Non-pigmented ciliary epithelial cell (primary cell): ENCODE measurements at places on chromosomes 2 and 18.
A peak's percentile ranks its signal among the peaks of the same experiment; 100 is the strongest.

DNA sequence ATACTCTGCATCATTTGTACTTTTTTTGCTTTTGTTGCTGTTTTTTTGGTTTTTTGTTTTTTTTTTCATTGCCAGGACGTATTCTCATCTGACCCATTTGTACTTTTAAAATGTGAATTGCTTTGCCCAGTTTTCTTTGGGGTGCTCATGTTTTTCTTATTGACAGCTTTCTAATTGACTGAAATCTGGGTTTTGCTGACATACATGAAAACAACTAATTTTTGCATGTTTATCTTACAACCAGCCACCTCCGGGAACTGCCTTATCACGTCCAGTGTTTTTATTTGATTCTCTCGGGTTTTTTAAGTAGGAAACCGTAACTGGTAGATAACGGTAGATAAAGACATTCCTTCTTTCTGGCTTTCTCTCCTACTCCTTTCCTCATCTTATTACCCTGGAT lies 38.6 kb downstream of the SNORC start:
- DNase-seq: no peak

- no peak for DNase-seq
Measured at GRCh38 chr2:62466503-62466854, 39.5 kb downstream of the TMEM17 start.

DNA sequence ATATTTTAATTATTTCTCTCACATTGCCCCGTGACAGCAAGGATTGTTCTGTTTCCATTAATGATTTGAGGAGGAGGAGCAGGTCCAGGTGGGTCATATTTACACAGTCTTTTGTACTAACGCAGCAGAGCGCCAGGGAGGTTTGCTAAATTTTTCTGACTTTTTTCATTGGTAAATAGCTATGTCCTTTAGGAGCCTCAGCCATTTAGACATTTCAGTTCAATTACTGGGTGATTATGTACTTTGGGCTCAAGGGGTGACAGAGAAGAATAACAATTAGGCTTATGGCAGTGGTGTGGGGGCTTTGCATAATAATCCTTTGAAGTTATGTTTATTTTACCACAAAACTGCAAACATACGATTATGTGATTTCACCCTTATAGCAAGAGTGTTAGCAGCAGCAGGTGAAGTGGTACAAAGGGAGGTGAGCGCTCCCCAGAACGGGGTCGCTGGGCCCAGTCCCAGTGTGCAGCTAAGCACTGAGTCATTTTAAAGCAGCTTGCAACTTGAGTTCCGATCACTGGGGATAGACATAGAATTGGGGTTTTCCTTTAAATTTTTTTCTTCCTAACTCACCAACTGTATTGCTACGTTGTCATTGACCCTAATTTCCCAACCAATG lies 80.3 kb downstream of the TSHZ1 start:
- no peak for DNase-seq

DNA sequence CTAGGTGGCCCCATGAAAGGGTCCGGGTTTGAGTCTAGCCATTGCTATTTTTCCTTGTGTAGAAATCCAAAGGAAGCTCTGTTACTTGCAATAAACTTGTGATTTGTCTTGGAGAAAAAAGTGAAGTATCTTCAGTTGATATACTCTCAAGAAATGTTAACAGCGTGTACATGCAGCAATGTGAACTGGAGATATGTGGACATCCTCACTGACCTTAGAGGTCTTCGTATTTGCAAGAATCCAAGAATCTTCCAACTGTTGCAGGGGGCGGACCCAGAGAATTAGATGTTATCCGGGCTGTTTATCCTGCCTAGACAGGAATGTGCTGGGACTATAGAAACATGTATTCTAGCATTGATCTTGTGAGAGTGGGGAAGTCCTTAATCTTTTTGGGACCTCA lies 187.6 kb downstream of the KCNS3 start:
- DNase-seq: no peak

GRCh38 chr2:240457223-240458043 lies 22.0 kb downstream of the GPC1 start:
- no peak for DNase-seq

- no peak for DNase-seq
Measured at GRCh38 chr2:63772061-63772460, 69.6 kb upstream of the UGP2 start.

GRCh38 chr2:231715499-231715837 lies 7.1 kb downstream of the PTMA start:
- DNase-seq: no peak

- no peak for DNase-seq
Measured at GRCh38 chr2:1744151-1744445, 217 bp downstream of the PXDN start.

- no peak for DNase-seq
Measured at GRCh38 chr18:62745089-62745751, 29.9 kb downstream of the PHLPP1 start.

- DNase-seq: no peak
Measured at GRCh38 chr2:168156661-168157060, 90.7 kb downstream of the STK39 start.

DNA sequence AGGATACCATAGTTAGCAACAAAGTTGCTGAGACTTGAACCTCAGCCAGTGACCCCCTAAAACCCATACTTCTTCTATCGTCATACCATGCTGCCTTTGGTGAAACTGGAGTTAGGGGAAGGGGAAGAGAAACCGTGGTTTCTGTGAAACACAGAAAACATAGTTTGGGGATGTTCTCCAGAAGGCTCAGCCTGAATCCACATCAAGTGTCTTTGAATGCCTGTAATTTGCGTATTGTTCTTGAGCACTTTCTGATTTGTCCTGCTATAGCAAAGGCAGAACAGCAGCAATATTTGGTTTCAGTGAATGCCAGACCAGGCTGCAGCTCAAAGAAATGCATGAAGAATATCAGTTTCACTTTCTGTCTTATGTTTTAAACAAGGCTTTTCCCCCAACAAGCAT lies 258.7 kb downstream of the TTC32 start:
- no peak for DNase-seq

DNA sequence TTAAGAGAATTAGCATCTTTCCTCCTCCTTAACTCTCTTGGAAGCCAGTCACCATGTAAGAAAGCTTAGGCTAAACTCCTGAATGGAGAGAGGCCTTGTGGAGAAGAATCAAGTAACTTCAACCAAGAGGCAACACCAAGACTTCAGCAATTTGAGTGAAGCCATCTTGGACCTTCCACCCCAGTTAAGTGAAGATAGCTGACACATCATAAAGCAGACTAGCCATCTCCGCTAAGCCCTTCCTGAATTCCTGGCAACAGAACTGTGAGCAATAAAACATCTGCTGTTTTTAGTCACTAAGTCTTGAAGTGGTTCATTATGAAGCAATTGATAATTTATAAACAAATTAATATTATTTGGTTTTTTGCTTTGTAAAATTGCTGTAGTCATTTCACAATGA lies 1.5 kb upstream of the ZNF397 start:
- no peak for DNase-seq

- no peak for DNase-seq
Measured at GRCh38 chr18:34223893-34224422, 755 bp downstream of the NOL4 start.

DNA sequence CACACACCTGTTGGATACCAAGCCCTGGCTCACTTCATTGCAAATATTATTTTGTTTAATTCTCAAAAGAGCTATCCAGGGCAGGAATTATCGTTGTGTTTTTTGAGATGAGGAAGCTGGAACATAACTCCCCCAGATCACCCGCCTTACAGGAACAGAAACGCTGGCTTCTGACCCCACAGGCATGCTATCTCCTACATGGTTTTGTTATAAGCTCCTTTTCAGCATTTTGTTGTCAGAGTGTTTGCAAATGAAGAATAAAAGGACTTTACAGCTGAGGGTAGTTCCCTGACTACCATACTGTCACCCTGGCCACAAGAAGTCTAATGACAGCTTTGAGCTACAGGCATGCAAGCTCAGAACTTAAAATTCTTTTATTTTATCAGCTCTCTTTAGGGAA lies 62.0 kb upstream of the MRPS9 start:
- DNase-seq: no peak

GRCh38 chr2:8494589-8494988 lies 187.3 kb upstream of the ID2 start:
- DNase-seq: no peak

- no peak for DNase-seq
Measured at GRCh38 chr2:28325173-28325566, 67.5 kb upstream of the FOSL2 start.

DNA sequence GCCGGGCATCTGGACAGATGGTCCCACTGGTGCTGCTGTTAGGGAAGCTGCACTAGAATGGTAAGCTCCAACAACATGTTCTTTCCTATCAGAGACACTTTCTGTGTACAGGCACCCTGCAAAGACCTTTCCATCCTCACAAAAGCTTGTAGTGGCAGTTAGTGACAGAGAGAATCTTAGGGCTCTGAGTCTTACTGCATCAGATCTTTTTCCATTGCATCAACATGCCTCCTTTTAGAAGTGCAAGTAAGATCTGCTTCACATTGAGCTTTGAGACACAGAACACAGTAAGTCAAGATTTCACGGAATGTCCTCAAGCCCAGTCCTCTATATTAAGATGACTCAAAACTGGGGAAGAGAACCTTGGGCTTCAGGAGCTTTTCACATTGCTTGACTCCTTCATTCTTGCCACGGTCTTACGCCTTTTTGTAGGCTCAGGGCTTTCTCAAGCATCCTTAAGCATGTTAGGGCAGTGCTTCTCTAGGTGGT lies 52.6 kb downstream of the ARL4C start:
- no peak for DNase-seq

- DNase-seq: no peak
Measured at GRCh38 chr2:145065342-145065741, 545.4 kb upstream of the ZEB2 start.

GRCh38 chr2:240132651-240132980 lies 3.5 kb downstream of the COPS9 start:
- DNase-seq: no peak

- no peak for DNase-seq
Measured at GRCh38 chr2:32925283-32925815, 21.4 kb upstream of the LTBP1 start.

DNA sequence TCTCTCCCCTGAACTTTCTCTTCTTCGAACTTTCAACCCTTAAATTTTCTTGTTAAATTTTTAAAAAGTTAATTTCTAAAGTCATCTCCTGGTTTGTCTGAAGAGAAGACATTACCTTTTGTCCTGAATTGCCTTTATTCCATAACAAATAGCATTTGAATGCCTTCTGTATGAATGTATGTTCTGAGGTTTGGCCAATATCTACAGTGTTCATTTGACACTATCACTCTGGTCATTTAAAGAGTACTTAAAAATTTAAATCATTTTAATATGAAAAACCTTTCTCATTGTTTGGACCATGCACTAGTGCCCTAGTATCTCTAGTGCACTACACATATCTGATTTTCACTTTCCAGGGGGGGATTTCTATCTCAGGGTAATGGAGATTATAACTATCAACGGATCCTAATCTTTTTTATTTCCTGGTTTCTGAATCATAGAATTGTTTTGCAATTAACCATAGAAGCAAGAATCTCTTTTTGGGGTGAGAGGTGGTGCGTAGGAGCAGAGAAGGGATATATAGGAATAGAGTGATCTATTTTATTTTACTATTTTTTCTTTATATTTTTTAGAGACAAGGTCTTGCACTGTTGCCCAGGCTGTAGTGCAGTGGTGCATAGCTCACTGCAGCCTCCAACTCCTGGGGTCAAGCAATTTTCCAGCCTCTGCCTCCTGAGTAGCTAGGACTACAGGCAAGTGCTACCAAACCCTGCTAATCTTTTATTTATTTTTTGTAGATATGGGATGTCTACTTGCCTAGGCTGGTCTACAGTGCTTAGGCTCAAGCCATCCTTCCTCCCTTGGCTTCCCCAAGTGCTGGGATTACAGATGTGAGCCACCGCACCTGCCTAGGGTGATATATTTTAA lies 25.5 kb downstream of the TANC1 start:
- DNase-seq: no peak

GRCh38 chr2:232028631-232029030 lies 67.1 kb downstream of the DIS3L2 start:
- DNase-seq: no peak

- no peak for DNase-seq
Measured at GRCh38 chr18:12944709-12945108, 3.1 kb upstream of the SEH1L start.

- peak; percentile 15 for DNase-seq
Measured at GRCh38 chr18:76349067-76349715, 145.9 kb downstream of the ZNF516 start.

- DNase-seq: no peak
Measured at GRCh38 chr2:212539072-212539880, 674 bp upstream of the ERBB4 start.

DNA sequence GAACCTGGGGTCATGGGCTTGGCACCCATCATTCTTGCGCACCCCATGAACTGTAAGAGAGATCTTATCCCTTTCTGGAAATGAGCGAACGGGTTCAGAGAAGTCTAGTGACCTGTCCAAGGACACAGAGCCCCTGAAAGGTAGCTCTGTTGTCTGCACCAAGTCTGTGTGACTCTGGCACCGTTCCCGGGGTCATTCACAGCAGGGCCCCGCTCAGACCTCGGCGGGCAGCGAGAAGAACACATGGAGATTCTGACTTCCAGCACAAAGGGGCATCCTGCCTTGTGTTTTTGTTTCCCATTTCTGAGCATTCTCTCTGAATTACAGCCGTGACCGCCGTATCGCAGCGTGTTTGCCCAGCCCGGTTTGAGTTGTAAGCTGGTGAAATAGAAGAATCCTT lies 231.7 kb downstream of the KLHL29 start:
- DNase-seq: no peak

DNA sequence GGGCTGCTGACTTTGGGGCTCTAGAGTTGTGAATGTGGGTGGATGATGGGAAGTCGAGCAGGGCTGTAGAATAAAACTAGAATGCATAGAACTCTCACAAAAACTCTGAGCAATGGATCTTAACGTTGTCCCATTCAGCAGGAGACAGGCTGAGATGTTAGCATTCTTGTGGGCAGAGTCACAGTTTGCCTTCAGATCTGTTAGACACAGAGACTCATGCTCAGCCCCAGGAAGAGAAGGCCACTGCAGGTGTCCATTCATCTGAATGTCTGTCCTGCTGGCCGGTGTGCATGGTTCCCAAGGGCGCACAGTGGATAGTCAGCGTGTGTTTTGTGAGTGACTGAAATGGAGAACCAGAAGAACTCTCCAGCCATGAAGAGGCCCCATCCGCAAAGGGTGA lies 111.3 kb downstream of the TSN start:
- no peak for DNase-seq

DNA sequence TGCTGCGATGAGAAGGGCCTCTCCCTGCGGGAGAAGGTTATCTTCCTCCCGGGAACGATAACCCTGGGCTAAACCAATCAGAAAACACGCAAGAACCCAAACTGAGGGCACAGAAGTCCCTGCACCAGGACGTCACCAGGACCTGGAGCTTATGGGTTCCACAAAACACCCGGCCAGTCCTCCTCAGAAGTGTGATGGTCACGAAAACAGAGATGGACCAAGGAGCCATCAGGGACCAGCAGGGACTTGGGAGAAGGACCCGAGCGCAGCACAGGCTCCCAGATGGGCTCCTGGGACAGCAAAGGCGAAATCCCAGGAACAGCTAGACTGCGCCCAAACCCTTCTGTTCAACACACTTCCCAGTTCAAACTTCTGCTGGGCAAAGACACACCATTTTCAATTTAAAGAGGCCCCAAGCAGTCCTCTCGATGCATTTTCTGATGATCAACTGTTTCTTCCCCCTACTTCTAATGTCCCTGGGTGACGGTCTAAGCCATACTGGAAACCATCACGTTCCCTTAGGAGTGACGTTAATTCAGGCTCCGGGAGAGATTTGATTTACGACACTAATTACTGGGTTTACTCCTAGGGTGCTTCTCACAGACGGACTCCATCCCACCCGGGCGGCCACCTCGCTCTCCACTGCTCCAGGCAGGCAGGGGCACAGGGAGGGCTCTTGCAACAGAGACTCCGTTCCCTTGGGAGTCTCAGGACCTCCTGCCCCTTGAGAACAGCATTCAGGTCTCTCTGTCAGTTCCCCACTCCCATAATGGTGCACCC lies 29.2 kb downstream of the ZNF516 start:
- no peak for DNase-seq
